EL (cell line): ENCODE measurements at places on chromosomes 7 and 10.

GRCh38 chr7:92720604-92721350 is 115.6 kb downstream of the CDK6 start:
- DNase-seq: no peak

GRCh38 chr7:70539205-70539604 is 592.7 kb upstream of the GALNT17 start:
- no peak for DNase-seq

- DNase-seq: peak; percentile 90
Measured at GRCh38 chr7:44044315-44045225, at the start of gene DBNL. Gene DBNL, plus strand, starts transcription at chr7:44044702. Its CDS starts 36 bp downstream, at chr7:44044738.

DNA sequence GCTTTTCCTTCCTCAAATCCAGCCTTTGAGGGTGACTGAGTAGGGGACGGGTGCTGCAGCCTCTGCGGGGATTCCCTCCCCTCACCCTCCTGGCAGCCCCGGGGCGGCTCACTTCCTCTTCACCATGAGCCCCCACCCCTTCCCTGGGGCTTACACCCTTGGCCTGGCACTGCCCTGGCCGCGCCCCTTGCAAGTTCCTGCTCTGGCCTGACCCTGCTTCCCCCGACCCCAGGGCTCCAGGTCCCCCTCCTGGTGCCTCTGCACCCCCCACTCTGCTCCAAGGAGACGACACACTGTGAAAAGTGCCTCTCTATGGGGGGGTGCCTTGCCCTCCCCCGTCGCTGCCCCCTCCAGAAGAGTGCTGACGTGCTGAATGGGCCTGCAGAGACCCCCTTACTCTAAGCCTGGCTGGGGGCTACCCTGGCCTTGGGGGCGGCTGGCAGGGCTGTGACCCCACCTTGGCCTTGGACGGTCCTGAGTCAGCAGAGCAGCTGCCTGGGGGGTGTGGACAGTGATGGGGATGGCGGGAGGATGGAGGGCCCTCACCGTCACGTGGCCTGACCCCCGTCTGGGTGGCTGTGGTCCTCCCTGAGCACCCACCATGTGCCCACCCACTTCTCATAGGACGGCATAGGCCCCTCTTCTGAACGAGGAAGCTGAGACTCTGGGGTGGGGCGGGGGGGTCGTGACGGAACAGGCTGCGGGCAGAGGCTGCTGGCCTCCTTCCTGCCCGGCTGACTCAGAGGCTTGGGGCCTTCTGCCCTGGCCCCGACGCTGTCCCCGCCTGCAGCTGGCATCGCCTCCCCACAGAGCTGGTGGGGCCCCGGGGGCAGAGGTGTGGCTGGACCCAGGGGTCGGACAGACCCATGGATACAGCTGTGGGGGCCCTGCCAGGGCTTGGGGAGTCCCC is 9.8 kb downstream of the LFNG start:
- peak; percentile 77 for DNase-seq

GRCh38 chr7:108586274-108586710 is 16.6 kb downstream of the DNAJB9 start:
- no peak for DNase-seq

DNA sequence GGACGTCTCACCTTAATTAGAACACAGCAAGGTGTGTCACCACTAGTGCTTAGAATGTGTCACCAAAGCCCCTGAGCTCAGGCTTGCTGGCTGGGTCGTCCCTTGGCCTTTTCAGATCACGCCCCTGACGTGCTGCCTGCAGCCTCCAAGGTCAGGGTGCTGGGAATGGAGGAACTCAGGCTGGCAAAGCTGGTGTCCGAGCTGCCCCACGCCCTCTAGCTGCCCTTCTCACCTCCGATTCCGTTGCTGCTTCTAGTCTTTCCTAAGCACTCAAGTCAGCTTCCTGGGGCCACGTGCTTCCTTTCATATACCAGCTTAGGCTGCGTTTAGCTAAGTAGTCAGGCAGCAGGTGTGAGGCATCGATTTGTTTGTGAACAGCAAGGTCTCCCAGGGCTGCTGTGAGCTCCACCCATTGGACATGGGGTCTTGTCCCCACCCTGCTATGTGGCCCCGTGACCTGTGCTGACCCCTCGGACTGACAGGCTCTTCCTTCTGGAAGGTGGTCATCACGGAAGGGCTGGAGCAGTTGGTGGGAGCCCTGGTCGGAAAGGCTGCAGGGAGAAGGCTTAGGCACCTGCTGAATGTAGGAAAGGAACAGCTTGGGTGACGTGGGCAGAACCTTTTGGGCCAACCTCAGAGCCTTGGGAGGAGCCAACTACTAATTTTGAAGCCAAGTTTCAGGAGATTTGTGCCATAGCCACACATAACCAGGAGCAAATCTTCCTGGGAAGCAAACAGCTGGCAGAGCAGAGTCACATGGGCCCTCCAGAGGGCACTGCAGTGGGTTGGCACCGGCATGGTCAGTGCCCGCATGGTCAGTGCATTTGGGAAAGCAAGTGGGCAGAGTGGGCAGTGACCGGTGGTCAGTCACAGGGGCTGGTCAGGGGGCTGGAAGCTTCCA is 28.8 kb downstream of the VIPR2 start:
- no peak for DNase-seq

DNA sequence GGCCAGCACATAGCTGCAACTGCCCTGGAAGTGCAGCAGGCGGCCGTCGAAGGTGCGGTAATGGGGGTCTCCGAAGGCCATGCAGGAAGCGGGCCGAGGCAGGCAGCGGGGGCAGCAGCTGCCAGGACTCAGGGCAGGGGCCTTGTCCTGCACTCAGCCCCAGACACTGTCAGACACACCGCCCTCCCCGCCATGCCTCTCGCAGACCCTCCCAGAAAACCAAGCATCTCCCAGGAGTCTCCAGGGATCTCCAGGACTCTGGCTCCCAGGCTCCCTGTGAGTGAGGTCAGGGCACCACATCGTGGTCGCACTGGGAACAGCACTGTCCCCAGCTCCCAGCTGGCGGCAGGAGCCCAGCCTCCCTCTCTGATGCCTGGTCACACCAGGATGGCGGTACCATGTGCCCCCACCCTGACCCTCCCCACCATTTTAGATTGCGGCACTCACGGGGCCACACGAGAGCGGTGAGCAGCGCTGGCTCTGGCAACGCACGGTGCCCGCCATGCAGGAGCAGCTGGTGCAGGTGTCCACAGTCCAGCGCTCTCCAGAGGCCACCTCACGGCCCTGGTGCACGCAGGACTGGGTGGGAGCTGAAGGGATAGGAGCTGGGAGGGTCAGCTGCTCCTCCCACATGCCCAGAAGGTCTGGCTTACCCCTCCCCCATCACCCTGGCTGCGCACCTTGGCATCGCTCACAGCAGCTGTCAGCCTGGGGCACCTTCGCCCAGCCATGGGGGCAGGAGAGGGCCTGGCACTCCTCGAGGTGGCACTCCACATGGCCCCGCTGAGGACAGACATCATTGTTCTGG is 17.5 kb downstream of the ATP6V1F start:
- peak; percentile 65 for DNase-seq

DNA sequence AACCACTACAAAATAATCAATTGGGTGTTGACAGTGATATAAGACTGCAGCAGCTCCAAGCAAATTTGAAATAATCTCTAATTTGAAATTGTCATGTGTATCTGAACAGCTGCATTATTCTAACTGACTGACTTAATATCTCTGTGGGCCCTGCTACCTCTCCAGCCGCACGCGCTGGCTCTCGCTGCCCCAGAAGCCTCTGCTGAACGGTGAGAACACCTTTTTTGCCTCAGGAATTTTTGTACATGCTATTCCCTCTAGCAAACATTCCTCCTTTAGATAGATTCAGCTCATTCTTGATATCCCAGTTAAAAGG is 155.9 kb upstream of the MDFIC start:
- no peak for DNase-seq

- DNase-seq: no peak
Measured at GRCh38 chr7:151091431-151091830, 5.2 kb downstream of the AGAP3 start.

DNA sequence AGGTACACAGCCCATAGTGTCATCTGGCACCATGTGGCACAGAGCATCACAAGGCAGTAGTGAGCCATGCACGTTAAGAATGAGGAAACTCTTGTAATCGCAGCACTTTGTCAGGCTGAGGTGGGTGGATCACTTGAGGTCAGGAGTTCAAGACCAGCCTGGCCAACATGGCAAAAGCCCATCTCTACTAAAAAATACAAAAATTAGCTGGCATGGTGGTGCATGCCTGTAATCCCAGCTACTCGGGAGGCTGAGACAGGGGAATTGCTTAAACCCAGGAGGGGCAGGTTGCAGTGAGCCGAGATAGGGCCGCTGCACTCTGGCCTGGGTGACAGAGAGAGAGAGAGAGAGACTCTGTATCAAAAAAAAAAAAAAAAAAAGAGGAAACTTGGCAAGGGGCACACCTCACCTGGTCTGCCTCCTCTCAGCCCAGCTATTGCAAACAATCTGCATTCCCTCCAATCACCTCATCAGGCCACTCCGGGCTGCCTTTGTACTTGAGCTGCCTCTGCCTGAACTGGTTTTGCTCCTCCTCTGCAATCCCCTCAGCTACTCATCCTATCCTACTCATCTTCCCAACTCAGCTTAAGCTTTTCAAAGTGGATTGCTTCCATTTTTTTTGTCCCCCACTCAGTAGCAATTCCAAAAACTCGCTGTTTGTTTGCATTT is 46.0 kb upstream of the OPTN start:
- DNase-seq: no peak

DNA sequence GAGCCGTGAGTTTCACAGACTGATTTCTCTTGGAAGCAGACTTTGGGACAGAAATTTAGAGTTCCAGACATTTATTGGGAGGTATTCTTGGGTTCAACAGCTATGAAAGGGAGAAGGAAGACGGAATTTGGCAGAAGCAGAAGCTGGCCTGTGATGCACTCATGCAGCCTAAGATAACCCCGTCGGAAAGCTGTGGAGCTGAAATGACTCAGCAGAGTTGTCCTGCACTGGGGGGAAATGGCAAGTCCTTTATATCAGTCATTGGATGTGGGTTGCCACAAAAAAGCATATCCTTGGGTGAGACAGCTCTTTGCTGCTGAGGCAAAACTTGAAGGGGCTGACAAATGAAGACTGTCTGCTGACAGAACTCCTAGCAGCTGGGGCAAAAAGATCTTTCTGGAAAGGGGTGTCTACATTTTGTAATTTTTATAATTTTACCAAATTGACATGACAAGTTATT is 11.5 kb upstream of the MICU1 start:
- peak; percentile 64 for DNase-seq

DNA sequence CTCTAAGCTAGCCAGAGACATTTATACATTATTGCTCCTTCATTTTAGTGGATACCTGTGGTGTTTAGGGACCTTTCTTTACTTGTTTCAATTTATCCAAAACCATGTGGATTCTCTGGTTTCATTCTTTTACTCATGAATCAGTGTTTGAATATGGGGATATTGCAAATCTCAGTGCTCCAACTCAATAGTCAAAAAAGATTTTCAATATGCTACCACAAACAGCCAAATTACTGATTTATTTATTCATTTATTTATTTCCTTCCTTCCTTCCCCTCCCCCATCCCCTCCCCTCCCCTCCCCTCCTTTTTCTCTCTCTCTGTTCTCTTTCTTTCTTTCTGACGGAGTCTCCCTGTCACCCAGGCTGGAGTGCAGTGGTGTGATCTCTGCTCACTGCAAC is 253.1 kb upstream of the IMMP2L start:
- DNase-seq: no peak

DNA sequence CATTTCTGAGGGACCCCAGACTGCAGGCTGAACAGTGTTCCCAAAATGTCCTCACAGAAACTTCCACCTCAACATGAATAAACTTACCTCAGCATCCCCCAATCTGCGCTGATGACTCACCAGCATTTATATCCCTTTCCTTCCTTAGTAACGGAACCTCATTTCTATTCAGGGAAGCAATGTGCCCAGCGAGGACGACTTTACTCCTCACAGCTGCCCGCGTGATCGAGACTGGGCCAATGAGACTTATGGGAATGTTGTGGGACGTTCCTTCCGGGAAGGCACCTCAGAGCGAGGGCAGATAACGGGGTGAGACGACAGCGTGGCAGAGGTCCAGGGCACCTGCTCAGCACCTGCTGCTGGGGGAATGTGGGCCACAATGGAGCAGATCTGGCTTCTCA is 73.1 kb upstream of the CAMK2B start:
- no peak for DNase-seq

DNA sequence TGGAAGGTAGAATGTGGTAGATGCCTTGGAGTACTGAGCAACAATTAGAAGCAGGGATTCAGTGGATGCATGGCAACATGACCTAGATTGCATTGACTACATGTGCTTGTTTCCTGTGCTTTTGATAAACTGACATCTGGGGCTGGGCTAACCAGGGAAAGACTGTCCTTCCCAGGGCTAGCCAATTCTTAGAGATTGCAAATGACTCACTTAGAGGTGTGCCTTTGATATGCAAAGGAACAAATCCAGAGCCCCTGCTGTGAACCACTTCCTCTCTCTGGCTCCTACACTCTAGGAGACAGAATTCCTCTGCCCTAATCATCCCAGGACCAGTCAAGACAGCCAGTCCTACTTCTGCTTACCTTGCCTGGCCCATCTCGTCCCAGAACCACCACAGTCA is 651.5 kb downstream of the LRMDA start:
- peak; percentile 76 for DNase-seq

GRCh38 chr10:22652988-22653481 is 61.3 kb downstream of the PIP4K2A start:
- no peak for DNase-seq

- no peak for DNase-seq
Measured at GRCh38 chr10:5493691-5494090, 5.7 kb downstream of the CALML5 start.

DNA sequence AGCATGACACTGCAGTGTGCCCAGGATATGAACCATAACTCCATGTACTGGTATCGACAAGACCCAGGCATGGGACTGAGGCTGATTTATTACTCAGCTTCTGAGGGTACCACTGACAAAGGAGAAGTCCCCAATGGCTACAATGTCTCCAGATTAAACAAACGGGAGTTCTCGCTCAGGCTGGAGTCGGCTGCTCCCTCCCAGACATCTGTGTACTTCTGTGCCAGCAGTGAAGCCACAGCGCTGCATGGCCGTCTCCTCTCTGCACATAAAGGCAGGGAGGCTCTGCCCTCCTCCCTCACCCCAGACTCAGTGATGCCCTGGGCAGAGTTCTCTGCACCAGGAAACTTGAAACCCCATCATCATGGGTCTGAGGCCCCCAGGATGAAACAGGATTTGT is 70.7 kb upstream of the PRSS58 start:
- DNase-seq: no peak

- no peak for DNase-seq
Measured at GRCh38 chr10:11046776-11047160, 29.1 kb downstream of the CELF2 start.

DNA sequence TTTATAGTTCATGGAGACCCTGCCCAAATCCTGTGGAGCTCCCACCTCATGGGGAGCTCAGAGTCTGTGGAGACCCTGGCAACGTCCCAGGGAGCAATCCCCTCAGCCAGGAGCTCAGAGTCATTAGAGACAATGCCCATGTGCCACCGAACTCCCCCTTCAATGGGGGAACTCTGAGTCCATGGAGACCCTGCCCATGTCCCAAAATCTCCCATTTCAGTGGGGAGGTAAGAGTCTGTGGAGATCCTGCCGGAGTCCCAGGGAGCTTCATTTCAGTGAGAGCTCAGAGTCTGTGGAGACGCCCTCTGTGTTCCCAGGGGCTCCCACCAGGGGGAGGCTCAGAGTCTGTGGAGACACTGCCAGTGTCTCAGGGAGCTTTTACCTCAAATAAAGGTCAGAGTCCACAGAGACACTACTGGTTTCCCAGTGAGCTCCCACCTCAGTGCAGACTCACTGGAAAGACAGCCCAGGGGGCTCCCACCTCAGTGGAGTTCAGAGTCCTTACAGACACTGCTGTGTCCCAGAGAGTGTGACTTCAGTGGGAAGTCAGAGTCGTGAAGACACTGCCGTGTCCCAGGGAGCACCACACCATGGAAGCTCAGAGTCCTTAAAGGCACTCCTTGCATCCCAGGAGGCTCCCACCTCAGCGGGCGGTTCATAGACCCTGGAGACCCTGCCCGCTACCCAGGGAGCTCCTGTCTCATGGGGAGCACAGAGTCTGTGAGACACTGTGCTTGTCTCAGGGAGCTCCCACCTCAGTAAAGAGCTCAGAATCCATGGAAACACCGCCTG is 5.0 kb downstream of the MYO1G start:
- DNase-seq: peak; percentile 45
